Activated CD4-positive, alpha-beta T cell treated with anti-CD3 and anti-CD28 coated beads for 24 hours (primary cell): ENCODE measurements at places on chromosomes 5 and 9.

DNA sequence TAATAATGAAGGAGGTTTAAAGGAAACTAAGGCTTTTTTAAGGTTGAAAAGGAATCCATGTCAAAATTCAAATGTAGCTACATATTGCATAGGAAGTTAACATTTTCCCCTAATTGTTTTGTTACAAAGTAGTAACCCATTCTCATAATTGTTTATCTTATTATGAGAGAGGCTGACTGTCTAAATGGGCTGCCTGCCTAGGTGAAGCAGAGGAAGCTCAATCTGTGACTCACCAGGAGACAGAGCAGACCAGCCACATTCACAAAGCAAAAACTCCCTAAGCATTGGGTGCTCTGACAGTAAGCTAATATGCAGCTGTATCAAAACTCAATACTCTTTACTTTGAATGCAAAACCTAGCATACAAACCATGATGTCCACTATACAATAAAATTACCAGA is 208.5 kb downstream of the ROR2 start:
- DNase-seq: no peak

- DNase-seq: no peak
Measured at GRCh38 chr5:116572350-116573278, 2.0 kb downstream of the SEMA6A start.

- DNase-seq: no peak
Measured at GRCh38 chr5:141532726-141533125, 43.8 kb downstream of the PCDHGC5 start.

DNA sequence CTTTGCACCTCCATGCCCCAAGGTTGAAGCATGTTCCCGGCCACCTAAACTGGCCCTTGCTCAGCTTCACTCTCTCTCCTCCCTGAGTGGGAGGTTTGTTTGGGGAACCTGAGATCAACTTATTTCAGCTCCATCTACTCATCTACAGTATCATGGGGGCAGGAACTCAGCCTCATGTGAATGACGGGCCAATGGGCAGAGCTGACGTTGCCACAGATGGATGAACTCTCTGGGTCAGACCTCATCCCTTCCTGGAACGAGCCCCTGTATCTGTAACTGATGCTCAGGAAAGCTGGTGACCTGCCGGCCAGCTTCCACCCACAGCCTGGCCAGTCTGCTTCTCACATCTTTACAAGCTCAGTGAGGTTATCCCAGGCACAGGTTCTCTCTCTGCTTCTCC is 369.6 kb downstream of the IRX2 start:
- DNase-seq: no peak

DNA sequence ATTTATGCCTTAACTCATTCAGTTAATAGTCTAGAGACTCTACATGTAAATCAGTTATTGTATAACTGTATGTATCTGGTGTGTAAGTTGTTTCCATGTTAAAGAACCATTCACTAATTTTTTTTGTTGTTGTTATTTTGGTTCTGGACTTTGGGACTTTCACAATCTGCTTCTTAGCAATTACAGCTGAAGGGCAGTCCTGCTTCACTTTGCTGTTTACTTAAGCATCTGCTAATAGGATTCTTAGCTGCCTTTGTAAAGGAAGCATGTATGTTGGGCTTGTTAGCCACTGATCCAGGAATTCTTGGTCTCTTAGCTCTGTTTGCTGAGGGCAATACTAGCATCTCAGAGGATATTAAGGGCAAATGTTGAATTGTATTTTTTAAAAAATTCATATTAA is 97.0 kb downstream of the FOCAD start:
- no peak for DNase-seq

DNA sequence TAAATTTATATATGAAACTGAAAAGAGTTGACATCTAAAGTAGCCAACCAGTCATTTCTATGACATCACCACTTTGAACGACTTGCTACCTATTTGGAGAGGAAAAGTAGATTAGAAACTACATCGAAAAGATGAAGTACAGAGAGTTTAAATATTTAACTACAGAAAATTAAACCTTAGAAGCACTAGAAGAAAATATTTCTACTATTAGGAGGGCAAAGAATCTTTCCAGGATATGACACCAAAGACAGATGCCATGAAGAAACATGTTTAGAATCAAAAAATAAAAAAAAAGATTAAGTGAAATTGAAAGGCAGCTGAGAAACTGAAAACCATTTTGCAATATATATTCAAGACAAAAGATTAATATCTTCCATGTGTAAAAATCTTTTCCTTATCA is 144.7 kb downstream of the COL23A1 start:
- no peak for DNase-seq
